ENCODE measurements at places on chromosomes 4 and X.

DNA sequence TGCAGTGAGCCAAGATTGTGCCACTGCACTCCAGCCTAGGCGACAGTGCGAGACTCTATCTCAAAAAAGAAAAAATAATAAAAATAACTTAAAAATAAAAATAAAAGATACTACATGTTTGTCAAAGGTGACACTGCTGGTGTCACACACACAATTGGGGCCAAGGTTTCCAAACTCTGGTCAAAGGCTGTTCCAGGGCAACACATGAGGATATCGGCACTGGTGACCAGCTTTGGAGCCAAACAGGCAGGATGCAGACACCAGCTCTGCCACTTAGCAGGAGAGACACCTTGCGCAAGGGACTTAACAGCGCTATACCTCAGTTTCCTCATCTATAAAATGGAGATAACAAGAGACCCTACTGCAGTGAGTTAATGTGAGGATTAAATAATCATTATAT is 52.3 kb downstream of the CD99L2 start:
- no peak for DNase-seq

- no peak for DNase-seq
Observed at GRCh38 chr4:95508421-95508820, 40.4 kb downstream of the UNC5C start.

DNA sequence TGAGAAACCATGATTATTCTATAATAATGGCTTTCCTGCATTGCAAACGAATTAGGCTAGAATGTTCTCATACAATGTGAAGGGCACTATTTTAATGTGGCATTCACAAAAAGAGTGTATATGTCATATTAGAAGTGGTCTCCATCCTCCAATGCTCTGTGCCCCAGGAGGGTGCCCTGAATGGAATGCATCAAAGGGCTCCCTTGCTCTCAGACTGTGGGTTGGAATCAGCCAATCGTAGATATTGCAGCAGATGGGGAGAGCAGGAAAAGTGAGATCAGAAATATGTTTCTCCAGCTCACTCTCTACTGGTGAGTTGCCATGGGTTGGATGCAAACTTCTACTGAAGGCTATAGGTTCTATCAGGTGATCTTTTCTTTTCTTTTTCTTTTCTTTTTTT is 11.9 kb upstream of the NSUN7 start:
- no peak for DNase-seq

DNA sequence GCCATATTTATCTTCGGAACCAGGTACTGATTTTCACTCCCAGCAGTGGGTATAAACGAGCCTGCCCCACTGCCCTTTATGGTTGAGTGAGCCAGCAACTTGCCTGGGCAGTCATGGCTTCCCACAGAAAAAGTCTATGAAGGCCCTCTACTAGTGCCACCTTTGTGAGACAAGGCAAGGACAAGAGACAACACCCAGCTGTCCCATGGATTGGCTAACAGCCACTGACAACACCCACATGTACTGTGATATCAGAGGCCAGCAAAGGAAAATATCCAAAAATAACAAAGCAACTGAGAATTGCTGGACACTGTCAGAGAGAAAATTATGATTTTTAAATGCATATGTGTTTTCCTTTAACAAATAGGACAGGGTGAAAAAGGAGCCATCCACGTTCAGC is 248.4 kb upstream of the TTC29 start:
- no peak for DNase-seq

DNA sequence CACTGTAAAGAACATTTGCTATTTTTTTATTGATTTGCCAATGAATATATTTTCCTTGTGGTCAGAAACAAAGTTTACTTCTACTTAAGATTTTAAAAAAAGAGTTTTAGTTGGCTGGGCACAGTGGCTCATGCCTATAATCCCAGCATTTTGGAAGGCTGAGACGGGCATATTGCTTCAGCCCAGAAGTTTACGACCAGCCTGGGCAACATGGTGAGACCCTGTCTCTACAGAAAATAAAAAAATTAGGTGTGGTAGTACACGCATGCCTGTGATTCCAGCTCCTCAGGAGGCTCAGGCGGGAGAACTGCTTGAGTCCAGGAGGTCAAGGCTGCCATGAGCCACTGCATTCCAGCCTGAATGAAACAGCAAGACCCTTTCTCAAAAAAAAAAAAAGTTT is 36.8 kb downstream of the LRP2BP start:
- no peak for DNase-seq

DNA sequence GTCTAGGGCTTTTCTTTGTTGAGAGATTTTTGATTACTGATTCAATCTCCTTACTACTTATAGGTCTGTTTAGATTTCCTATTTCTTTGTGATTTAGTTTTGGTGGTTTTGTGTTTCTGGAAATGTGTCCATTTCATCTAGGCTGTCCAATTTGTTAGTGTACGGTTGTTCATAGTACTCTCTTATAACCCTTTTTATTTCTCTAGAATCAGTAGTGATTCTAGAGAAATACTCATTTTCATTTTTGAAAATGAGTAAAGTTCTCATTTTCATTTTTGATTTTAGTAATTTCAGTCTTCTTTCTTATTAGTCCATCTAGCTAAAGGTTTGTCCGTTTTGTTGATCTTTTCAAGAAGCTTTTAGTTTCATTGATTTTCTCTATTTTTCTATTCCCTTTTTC is 7.5 kb downstream of the IL13RA1 start:
- no peak for DNase-seq

- DNase-seq = no peak
Observed at GRCh38 chr4:773214-773613, 52.7 kb downstream of the CPLX1 start.

- DNase-seq = no peak
Observed at GRCh38 chrX:154717824-154718223, 33.1 kb downstream of the GAB3 start.
